ENCODE measurements at places on chromosomes 7 and 10.

DNA sequence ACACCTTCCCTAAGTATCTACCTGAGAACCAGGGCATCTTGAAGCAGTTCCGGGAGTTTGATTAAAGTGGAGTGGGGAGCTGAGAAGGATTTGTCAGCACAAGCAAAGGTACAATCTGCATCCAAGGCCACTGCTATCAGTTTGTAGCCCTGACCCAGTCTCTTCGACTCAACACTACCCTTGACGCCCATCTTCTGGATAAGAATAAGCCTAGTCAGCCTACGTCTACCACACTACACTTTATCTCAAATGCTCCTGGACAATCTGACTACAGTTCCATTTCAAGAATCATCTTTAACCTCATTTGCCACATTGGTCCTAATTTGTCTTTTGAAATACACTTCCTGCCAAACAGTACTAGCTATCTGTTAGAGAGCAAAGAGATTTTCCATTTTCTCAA is 134.1 kb upstream of the C1GALT1 start:
- no peak for DNase-seq
- H3K27me3 ChIP-seq: no peaks in the 10 kb centered on the region
- H3K36me3 ChIP-seq: no peaks in the 10 kb centered on the region
- no peaks in the 10 kb centered on the region for H3K4me1 ChIP-seq

GRCh38 chr10:12907656-12908055 is 93.9 kb downstream of the CCDC3 start:
- no peak overlapping the region for H3K27ac ChIP-seq
- H3K4me3 ChIP-seq: no peak overlapping the region
- no peak for DNase-seq
- no peaks in the 10 kb centered on the region for H3K36me3 ChIP-seq

GRCh38 chr10:3757638-3758490 is 27.1 kb downstream of the KLF6 start:
- H3K27me3 ChIP-seq: no peaks in the 10 kb centered on the region
- DNase-seq: no peak
- no peaks in the 10 kb centered on the region for H3K4me1 ChIP-seq
- no peaks in the 10 kb centered on the region for H3K36me3 ChIP-seq
- no peak overlapping the region for H3K27ac ChIP-seq

DNA sequence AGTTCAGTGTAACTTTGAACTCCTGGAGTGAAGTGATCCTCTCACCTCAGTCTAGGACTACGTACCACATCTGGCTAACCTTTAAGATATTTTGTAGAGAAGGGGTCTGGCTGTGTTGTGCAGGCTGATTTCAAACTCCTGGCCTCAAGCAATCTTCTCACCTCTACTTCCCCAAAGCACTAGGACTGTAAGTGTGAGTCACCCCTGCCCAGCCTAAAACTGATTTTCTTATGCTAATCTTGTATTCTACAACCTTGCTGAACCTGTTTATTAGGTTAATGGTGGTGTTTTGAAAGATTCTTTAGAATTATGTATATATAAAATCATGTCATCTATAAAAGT is 58.0 kb downstream of the LCOR start:
- peaks cover 24% of the 10 kb centered on the region for H3K4me1 ChIP-seq
- peak; percentile 45 for DNase-seq
- peak overlapping the region; percentile 68 for H3K27ac ChIP-seq

GRCh38 chr7:127940381-127941160 is 90.7 kb downstream of the LRRC4 start:
- H3K4me3 ChIP-seq: no peak overlapping the region
- H3K27me3 ChIP-seq: no peaks in the 10 kb centered on the region
- H3K4me1 ChIP-seq: peaks cover 7% of the 10 kb centered on the region
- H3K36me3 ChIP-seq: no peaks in the 10 kb centered on the region
- H3K27ac ChIP-seq: no peak overlapping the region
- DNase-seq: peak; percentile 3

Data from body of pancreas (tissue), 4 donors.